ENCODE measurements at places on chromosomes 6 and 20. TPM values are rescaled to one million over a fixed set of nuclear protein-coding genes. Genes with fewer than 3 reads are reported as not detected.

The GRM4 gene
- not detected for total RNA-seq

The TEAD3 gene
- total RNA-seq = 20.4 TPM

- no peak for DNase-seq
Measured at GRCh38 chr20:52787216-52787615, 184.9 kb upstream of the TSHZ2 start.

DNA sequence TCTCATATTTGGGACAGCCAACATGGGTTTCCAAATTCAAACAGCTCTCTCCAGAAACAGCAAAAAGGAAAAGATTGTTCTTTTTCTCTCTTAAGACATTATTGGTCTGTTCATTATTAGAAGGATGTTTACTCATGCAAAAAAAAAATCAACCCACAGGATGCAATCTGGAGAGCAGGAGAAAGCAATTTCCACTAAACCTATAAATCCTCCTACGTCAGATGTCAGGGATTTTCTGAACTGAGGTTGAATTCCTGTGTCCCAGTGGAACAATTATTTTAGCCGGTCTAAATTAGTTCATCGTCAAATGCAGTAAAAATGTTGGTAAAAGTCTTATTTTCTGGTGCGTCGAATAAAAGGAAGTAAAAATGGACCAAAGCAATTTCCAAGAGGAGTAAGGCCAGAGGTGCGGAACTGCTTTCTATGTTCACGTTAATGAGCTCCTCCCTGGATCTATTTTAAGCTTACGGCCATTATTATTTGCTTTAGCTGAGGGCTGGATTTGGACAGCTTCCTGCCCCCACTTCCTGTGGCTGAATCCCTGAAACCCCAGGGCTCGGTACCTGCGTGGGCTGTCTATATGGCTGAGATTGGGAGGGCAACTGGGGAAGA, at the start of gene GABRR1:
Gene GABRR1, minus strand, starts transcription at position 60 of the 612 bp plus-strand sequence. Its CDS starts 36 bp downstream, at position 24.
- DNase-seq = no peak

DNA sequence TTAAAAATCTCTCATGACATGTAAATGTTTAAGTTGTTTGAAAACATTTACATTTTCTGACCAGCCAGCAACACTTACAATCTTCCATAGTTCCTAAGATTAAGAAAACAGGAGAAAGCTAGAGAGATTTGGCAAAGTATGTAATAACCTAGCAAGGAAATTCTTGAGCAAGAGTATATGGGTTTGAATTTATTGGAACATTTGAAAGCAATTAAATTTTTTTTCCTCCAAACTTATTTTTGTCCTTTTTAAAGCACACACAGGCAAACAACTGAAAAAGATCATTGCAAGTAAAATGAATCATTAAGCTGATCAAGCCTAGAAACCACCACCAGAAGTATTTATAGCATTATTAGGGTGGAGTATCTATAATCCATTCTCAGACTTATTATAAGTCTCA, 20.1 kb upstream of the ZNF217 start:
- no peak for DNase-seq

DNA sequence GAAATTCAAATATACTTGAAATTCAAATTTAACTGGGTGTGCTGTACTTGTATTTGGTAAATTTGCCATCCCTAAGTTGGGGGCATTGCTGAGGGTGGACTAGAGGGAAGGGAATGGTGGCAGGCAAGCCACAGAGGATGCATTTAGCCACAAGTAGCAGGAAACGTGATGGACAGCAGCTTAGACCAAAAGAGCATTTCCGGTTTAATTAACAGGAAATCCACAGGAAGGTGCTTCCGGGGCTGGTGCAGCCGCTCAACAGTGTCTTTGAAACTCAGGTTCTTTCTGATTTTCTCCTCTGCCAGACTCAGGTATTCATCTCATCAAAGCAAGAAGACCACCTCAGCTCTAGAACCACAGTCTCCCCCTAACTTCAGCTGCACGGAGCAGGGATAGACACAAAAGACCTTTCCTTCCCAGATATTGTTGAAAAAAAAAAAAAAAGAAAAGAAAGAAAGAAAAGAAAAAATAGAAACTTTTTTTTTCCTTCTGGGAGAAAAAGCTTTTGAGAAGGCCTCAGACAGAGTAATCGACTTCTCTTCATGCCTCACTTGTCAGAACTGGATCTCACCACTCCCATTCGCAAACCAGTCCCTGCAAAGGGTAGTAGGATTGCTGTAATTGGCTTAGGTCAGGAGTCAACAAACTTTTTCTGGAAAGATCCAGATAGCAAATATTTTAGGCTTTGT, 8.0 kb upstream of the BCAS1 start:
- no peak for DNase-seq

DNA sequence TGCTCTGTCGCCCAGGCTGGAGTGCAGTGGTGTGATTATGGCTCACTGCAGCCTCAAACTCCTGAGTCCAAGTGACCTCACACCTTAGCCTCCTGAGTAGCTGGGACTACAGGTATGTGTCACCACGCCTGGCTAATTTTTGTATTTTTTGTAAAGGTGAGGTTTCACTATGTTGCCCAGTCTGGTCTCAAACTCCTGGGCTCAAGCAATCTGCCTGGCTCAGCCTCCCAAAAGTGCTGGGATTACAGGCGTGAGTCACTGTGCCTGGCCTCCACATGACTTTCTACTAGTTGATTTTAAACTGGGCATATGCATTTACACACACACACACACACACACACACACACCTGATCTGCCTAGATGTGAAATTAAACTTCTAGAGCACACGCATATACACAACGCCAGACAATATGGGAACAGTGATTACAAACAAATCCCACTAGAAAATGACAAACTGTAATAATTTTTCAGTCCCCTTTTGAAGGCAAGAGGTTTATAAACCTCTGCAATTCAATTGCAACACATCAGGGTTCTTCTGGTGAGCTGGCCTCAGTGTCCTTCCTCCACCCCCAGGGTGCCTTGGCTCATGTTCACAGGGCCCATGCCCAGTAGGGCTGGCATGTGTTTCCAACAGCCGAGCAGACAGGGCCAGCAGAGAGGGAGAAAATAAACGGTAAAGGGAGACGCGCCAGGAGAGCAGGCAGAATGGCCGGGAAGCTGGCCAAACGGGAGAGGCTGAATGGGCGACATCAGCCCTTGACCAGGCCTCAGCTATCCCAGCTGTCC, 31.2 kb downstream of the PARD6B start:
- peak; percentile 33 for DNase-seq

DNA sequence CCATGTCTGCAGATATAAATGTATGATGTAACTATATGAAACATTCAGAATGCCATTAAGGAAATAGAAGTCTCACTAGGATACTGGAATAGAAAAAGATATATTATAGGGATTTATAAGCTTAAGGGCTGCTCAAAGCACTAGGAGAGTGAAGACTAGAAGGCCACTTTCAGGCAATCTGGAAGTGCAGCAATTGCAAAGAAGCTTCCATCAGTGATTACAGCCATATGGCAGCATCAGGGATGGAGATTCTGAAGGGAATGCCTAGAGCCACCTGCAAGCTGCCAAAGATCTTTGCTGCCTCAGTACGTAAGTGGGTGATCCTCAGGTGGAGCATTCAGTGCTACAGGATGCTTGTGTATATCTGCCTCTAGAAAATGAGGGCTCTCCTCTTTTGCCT, 796.2 kb upstream of the EPHA7 start:
- DNase-seq = no peak

All from hepatocyte (in vitro differentiated cells).